NCI-H2081 treated with DMSO at 0.1 percent for 48 hours (cell line): ENCODE measurements at places on chromosomes 1 and 21.

DNA sequence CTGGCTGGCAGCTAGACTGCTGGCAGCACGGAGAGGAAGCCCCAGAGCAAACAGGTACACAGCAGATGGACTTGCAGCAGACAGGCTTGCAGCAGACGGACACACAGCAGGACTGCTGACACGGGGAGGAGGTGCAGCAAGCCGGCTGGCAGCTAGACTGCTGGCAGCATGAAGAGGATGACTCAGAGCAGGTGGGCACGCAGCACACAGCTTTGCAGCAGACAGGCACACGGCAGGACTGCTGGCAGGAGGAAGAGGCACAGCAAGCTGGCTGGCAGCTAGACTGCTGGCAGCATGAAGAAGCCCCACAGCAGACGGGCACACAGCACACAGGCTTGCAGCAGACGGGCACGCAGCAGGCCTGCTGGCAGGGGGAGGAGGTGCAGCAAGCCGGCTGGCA, 498 bp downstream of the KRTAP10-2 start:
- DNase-seq, result no peak

DNA sequence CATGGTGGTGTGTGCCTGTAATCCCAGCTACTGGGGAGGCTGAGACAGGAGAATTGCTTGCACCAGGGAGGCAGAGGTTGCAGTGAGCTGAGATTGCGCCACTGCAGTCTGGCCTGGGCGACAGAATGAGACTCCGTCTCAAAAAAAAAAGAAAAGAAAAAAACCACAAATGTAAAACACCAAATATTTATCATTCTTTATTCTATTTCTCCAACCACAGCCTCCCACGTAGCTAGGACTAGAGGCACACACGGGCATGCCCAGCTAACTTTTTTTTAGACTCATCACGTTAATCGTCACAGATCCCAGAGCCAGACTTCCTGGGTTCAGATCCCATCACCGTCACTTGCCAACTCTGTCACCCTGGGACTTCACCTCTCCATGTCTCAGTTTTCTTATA, 13.5 kb downstream of the DNAJC16 start:
- no peak for DNase-seq

- no peak for DNase-seq
Measured at GRCh38 chr1:115927971-115928370, 48.3 kb upstream of the SLC22A15 start.

GRCh38 chr1:230076121-230076520, 9.1 kb downstream of the GALNT2 start:
- DNase-seq, result no peak

DNA sequence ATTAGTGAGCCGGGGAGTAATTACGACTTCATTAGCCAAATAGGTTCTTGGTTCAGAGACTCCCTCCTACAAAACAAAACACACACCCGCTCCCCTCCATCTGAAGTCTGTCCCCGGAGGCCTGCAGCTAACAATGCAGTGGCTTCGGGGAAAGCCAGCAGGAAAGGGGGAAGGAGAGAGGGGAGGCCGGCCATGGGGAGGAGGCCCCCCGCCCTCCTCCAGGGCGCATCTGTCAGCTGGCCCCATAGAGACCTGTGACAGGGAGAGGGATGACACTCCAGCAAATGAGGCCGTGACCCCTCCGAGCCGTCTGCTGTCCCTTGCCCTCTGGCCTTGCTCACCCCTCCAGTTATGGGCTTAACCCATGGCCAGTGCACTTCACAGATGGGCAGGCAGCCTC, 12.1 kb upstream of the CNTN2 start:
- DNase-seq, result no peak

DNA sequence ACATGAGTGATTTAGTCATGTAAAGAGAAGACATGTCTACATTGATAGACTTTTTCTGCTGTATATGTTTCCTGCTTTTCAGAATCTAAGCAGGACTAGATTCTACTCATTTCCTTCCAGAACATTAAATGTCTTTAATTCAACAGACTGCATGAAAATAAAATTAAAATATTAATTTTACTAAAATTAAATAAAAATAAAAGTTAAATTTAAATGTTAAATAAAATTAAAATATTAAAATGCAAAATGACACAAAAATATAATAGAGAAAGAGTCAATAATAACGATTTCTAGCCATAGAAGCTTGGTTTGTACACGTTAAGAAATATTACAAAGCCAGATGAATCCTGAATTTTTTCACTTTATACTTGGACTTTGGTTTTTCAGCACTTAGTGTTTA, 552.8 kb upstream of the NR5A2 start:
- no peak for DNase-seq

DNA sequence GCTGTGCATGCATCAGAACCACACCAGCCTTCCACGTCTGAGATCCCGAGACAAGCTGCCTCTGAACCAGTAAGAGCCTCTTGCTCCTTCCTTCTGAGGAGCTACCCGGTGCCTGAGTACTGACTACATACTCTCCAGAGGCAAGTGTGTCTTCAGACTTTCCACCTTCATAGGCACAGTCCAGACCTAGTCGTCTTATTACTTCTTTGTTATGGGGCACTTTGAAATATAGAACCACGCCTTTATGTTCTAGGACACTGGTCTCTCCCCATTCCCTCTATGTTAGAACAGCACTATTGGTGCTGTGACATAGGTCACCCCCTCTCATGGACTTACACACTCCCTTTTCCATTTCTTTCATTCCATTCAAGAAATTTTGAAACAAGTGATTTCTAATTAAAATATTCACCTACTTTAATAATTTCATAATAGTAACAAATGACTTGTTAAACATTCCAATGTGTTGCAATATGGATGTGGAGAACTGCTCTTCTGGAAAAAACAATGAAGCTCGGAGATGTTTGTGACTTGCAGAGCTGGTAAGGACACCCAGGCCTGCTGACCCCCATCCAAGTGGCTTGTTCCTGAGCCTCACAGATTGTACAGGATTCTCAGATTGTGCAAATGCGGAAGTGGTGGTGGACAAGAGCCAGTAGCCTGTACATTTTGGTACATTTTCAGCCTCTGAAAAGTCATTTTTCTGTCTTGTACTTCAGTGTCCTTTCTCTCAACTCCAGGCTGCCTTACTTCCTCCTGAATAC, 76.1 kb upstream of the SIPA1L2 start:
- DNase-seq, result no peak

GRCh38 chr1:14027099-14027498, 327.1 kb downstream of the PRDM2 start:
- DNase-seq, result no peak

GRCh38 chr1:150955280-150955679, 19.4 kb downstream of the CERS2 start:
- DNase-seq, result no peak
